Stimulated activated CD8-positive, alpha-beta memory T cell treated with anti-CD3 and anti-CD28 coated beads, Interleukin-12 subunit alpha, Interleukin-12 subunit beta, amount 100 ng/mL, for 1 hour (primary cell): ENCODE measurements at places on chromosomes 12 and 14.

GRCh38 chr12:93766796-93767523 lies 89.8 kb downstream of the CRADD start:
- DNase-seq = no peak

DNA sequence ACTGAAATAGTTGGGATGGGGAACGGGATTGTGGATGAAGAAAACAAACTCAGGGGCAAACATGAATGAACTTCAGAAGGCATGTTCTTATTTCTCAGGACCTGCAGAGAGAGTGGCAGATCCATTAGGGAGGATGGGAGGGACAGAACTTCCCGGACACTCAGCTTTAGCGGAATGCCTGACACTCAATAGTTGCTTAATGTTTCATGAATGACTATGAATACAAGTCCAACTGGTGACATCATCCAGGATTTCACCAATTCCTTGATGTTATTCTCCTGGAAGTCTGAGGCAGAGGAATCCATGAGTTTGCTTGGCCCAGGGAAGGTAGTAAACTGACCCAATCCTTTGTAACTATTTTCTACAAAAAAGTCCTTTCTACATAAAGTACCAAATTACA lies 37.8 kb upstream of the LRRC10 start:
- no peak for DNase-seq

DNA sequence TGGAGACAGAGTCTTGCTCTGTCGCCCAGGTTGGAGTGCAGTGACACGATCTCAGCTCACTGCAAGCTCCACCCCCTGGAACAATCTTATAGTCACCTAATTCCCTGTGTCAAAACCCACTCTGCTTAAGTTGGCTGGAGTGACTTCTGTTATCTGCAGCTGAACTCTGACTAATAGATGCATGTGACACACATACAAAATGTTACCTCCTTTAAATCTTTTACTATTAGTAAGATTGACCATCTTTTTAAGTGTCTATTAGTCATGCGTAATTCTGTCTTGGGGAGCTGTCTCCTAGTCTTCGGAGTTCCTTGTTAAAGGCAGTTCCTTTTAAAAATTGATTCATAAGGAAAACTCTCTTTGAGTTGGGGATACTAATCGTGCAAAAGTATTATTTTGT lies 7.4 kb downstream of the IFI27L1 start:
- DNase-seq = no peak

- no peak for DNase-seq
These were observed 45.9 kb upstream of the SLC24A4 start for GRCh38 chr14:92277031-92277430.

DNA sequence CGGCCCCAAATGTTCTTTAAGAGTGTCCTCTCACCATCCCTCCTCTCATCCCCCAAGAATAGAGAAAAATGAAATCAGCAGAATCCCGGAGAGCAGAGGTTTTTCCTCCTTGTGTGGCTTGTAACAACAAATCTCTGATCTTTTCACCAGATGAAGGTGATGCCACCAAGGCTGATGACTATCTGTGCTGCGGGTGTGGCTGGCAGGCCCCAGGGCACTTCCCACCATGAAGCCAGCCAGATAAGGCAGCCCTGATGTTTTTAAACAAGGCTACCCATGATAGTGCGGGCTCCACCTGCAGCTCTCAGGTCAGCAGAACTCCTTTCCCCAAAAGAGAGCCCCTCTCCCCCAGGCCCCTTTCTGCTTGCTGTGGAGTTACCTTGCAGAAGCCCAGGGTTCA lies 58.0 kb upstream of the PARP11 start:
- no peak for DNase-seq

DNA sequence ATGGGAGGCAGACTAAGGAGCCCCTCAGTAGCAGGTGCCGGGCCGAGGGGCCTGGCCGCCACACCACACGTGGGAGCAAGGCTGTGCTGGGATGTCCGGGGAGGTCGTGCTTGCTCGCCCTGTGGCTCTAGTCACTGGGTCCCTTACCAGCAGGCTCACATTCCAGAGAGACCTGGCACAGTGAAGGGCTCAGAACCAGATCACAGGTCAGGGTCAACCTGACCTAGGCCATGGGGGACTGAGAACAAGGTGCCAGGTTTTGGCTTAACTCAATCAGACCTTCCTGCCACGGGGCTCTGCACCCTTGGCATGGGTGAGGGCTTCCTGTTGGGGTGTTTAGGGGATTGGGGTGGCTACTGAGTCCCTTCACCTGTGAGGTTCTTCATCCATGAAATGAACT lies 22.3 kb downstream of the DEGS2 start:
- no peak for DNase-seq

DNA sequence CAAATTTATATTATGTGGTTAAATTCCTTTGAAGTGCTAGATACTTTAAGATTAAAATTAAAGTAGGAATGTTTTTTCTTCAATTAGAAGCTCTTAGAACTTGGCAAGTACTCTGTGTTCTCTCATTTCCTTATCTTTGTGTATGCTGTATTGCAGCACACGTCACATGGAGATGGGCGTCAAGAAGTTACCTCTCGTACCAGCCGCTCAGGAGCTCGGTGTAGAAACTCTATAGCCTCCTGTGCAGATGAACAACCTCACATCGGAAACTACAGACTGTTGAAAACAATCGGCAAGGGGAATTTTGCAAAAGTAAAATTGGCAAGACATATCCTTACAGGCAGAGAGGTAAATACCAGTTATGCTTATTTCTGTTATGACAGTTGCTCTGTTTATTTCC lies 19.7 kb downstream of the MARK3 start:
- no peak for DNase-seq

DNA sequence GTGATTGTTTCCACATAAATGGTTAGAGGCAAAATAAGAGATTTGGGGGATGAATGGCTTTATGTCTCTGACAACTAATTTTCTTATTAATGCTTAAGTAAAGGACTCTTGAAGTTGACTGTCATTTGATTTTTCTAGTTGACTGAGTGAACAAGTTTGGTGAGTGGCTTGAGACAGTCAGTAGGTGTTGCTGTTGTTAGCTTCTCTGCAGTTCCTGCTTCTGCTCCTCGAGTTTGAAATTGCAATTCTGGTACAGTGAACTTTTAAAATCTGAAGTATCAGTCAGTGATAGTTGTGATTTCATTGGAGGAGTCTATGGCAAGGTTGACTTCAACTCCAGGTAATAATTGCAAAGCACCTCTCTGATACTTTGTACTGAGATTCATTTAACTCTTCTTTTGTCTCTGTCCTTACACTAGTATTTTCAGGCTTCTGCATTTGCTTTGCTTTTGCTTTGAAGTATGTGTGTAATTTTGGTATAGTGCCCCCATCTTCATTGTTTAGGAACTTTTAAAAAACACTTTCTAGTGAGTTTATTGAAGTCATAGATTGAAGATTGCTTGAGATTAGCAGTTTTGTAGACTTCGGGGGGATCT lies 415.5 kb downstream of the PCNX1 start:
- no peak for DNase-seq

GRCh38 chr12:12676605-12677004 lies 19.4 kb downstream of the GPR19 start:
- no peak for DNase-seq

- DNase-seq = no peak
These were observed 273.9 kb upstream of the MIS18BP1 start for GRCh38 chr14:45526715-45527549.

GRCh38 chr14:50109342-50109741 lies 7.0 kb downstream of the VCPKMT start:
- no peak for DNase-seq

- no peak for DNase-seq
These were observed 120.2 kb downstream of the SEC23A start for GRCh38 chr14:38982837-38983236.

DNA sequence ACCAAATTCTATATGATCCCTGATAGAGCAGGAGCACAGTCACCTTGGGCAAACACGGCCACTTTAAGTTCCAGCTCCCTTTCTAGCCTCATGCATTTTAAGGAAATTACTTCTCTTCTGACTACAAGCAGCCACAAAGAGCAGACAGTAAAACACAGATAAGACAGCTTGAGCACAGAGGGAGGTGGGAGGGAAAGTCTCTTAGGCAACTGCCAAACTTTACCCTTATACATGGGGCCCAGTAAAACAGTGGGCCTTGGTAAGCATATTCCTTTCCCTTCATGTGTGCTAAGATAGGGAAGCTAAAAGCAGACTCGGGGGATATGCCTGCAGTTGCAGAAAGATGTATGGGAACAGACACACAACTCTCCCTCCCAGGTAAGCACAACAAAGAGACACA lies 235.9 kb downstream of the CPNE8 start:
- no peak for DNase-seq

DNA sequence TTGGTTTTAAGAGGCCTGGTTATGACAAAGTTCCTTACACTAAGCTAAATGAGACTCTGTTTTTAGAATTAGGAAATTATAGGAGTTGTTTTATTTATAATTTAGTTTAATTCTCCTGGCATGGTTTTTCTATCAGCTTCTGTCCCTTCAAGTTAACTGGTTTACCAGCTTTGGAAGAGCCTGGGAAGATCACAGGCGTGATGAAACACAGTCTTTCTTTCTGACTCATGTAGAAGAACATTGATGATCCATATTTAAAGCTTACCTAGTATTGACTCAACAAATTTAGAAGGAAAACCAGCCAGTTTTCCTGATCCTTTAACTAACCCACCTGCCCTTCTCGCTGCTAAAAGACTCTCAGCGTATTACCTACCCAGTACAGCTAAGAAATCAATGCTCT lies 155.2 kb downstream of the TGFB3 start:
- DNase-seq = no peak

DNA sequence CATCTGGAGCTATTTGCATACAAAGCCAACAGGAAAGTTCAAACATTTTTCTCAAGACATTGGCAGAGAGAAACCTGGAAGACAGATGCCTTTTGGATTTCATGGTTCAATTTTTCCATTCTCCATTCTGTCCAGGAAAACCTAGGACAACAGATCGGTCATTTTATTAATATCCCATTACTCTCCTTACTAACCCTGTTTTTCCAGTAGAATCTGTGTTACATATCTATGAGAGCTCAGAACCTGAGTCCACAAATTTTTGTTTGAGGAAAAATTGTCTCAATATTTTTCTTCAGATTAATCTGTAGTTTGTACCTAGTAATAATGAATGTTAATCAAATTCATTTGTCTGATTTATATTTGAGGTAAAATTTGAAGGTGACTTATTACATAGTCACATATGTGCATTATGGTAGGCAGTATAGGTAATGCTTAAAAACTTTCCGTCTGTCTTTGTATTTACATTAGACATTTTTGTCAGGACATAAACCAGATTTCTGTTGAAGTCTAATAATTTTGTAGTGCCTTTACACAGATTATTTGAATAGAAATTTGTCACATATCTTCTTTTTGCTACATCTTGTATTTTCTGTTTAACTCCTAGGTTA lies 75.3 kb downstream of the CCDC91 start:
- DNase-seq = no peak

- DNase-seq = no peak
These were observed 50.8 kb downstream of the SLC16A7 start for GRCh38 chr12:59646636-59647035.

DNA sequence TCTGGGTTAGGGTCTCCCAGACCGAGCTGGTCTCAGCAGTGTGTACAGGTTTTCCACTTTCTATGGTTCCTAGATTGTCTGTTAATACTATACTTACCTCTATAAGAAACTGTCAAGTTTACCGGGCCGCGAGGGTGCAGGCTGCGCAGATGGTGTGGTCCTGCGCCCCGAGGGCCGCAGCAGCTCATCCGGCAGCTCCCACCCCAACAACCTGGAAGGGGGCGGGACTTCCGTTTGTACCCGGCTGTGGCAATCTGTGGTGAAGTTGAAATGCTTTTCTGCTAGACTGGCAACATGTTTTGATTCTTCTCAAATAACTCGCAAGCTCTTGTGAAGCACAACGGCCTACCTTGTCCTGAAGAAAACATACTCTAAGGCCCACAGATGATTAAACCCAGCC lies at the start of gene CLEC9A:
Gene CLEC9A, plus strand, starts transcription at position 237 of the 400 bp plus-strand sequence. CDS start 22,006 bp downstream, outside the sequence.
- DNase-seq = no peak

DNA sequence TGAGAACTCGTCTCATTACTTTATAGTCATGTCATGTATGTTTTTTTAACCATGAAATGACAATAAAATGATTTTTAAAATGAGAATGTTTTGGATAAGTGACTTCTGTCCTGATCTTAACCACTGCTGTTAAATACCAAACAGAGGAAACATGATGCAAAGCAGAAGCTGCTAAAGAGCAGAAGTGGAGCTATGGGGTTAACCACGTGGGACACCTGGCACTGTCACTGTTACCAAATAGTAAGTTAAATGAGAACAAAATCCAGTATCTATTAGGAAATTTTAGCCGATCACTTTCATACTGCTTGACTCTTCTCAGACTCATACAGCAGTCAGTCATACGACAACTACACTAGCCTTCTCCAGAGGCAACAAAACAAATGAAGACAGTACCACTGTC lies 82.4 kb downstream of the SCAF11 start:
- DNase-seq = no peak

DNA sequence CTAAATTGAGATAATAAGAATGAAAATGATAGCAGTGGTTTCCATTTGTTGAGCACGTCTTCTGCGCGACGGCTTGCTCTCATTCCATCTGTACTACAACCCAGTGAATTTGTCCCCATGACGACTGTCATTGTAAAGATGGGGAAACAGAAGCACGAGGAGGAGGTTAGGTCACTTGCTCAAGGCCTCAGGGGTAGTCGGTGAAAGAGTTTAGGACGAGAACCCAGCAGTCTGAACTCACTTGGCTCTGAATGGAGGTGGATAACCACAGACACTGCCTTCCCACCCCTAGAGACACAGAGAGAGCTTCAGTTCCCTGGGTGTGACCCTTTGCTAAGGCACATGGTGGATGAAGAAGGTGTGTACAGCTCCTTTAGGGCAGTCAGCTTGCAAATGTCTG lies 30.9 kb upstream of the PLEKHG3 start:
- no peak for DNase-seq

GRCh38 chr12:105409801-105410471 lies 79.4 kb downstream of the C12orf75 start:
- no peak for DNase-seq

DNA sequence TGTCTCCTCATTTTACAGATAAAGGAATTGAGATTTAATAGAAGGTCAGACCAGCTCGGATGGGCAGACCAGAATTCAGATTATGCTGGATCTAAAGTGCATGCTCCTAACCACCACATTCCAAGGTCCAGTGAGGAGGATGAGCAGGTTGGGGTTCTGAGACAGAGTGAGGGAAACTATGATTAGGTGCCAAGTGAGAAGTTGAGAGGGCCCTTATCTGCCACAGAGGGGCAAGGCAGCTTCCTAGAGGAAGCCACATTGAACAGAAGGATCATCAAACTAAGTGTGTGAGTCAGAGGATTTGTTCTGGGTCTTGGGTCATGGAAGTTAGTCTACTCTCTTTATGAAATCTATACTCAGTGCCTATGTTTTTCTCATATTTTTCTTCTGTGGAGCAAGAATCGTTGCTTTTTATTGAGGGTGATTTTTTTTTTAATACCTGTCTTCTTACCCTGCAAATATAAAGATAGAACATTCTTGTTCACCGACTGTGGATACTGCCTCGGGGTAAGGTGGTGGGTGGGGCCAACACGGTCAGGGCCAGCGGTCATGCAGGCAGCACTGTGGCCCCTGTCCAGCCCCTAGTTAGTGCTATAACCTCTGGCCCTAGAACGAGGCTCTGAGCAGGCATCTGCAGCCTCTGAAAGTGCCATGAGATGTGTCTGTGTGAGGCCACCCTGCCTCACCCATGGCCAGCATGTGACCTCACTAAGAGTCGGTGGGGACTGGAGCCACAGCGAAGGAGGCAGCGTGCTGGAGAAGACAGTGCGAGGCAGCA lies 55.6 kb upstream of the PTHLH start:
- no peak for DNase-seq
